Renal cortical epithelial cell (primary cell): ENCODE measurements at places on chromosomes 5 and 9. TPM values are rescaled to one million over a fixed set of nuclear protein-coding genes. Genes with fewer than 3 reads are reported as not detected.

BDP1 gene
- 19.6 and 33.6 TPM in 2 replicates for total RNA-seq

SPINK7 gene
- not detected in 2 replicates for total RNA-seq

CEL gene
- total RNA-seq: 0.60 TPM in 1 of 2 replicates, not detected in the other

TLR4 gene
- total RNA-seq: 0.70 and 2.1 TPM in 2 replicates

MELK gene
- 6.3 and 33.0 TPM in 2 replicates for total RNA-seq

UGT3A1 gene
- 2.8 and 9.4 TPM in 2 replicates for total RNA-seq

ZNF300 gene
- total RNA-seq: 7.1 and 11.7 TPM in 2 replicates

- DNase-seq: no peak
Observed at GRCh38 chr9:125400725-125401716, 139.4 kb downstream of the GAPVD1 start.

- DNase-seq: no peak
Observed at GRCh38 chr5:17619354-17619753, 9.2 kb downstream of the TAF11L12 start.

DNA sequence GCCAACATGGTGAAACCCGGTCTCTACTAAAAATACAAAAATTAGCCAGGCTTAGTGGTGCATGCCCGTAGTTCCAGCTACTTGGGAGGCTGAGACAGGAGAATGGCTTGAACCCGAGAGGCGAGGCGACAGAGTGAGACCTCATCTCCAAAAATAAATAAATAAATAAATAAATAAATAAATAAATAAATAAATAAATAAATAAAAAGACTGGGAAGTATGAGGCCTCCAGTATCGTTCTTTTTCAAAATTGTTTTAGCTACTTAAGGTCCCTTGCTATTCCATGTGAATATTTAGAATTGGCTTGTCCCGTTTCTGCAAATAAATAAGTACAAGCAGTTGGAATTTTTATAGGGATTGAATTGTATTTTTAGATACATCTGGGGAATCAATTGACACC lies 3.0 kb upstream of the SETX start:
- no peak for DNase-seq

DNA sequence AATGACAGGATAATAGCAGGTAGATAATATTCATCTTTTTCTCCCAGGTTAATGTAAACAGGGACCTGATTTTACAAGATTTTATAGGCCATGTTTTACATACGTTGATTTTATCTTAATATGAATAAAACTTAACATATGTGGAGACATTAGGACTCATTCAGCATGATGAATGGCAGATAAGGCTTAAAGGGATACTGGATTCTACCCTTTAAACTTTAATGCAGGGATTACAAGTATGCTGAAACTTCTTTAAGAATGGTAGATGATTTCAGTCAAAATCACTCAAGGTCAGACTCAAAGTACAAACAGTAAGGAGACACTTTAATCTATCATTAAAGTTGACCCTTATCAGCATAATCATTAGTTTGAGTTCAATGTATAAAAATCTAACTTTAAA lies 274.5 kb upstream of the IZUMO3 start:
- no peak for DNase-seq

DNA sequence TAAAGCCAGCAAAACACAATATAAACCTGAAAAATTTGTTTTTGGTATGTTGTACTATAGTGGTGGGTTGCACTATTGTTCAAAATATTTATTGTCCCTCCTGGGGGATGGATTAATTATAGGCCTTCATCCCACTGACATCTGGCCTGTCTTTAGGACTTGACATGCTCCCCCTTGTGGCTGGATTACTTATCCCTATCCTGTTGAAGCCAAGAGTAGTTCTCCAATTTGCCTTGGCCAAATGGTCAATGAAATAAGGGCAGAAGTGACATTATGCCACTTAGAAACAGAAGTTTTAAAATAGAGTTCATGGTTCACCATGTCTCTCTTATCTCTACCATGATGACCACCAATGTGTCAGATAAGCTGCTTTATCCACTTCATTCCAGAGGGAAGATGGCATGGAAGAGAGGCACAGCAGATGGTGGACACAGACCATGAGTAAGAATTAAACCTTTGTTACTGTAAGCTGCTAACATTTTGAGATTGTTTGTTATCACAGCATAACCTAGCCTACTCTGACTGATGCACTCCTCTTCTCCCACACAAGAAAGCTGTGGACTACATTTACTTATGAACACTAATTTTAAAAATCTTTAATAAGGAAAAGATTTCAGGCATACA lies 29.2 kb upstream of the ARHGEF28 start:
- peak; percentile 40 for DNase-seq

DNA sequence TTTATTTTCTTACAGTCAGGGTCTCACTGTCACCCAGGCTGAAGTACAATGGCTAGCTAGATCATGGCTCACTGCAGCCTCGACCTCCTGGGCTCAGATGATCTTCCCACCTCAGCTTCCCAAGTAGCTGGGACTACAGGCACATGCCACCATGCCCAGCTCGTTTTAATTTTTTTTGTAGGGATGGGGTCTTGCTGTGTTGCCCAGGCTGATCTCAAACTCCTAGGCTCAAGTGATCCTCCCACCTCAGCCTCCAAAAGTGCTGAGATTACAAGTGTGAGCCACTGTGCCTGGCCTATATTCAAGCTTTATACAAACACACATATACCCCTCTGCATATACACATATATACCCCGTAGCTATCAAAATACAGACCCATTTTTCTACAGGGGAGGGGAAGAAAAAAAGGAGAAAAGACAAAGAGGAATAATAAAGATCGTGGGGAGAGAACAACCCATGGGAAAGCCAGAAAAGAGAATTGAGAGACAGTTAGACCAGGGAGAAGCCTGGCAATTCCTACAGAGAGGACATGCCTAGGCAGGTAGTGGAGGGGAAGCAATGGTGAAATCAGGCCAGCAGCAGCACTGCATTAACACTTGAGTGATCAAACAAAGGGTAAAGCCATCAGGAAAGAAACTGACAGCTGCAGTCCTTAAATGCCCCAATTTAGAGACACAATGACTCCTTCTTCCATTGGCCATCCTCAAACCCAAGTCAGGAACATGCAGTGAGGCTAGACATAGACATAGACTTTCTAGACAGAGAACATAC lies 102.7 kb downstream of the EFNA5 start:
- DNase-seq: no peak

DNA sequence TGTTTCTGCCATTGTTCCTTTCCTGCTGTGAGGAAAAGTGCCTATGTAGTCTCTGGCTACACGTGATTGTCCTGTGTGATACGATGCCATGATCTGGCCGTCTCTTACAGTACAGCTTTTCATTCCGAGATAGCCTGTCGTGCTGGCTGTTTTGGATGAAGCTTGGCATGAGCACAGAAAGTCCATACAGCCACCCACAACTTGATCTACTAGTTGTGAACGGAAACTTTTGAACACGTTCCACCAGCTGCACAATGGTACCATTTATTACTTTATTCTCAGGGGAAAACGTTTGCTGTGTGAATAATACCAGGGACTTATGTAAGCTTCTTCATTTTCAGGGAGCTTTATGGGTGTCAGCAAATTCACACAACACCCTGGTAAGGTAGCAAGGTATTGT lies 217.6 kb upstream of the ANKRD55 start:
- DNase-seq: no peak

DNA sequence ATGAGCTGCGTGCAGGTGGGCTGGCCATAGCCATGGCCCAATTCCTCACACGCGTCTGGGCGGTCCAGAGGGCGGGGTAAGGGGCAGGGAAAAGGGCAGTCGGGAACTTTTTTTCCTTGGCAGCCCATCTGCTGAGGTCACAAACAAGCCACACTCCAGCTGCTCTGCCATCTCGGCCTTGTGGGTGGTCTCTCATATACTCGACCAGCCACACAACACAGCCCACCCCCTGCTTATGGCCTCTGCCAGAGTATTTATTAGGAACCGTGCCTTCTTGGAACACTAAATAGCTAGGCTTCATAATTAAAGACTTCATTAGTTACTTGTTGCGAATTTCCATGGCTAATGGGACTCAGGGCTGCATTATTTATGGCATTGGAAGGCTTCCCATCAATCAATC lies 98.5 kb upstream of the LHFPL2 start:
- no peak for DNase-seq

- DNase-seq: peak; percentile 90
Observed at GRCh38 chr5:144697847-144698262, 527.2 kb downstream of the KCTD16 start.

GRCh38 chr9:14403081-14403480 lies 89.1 kb upstream of the NFIB start:
- DNase-seq: no peak

DNA sequence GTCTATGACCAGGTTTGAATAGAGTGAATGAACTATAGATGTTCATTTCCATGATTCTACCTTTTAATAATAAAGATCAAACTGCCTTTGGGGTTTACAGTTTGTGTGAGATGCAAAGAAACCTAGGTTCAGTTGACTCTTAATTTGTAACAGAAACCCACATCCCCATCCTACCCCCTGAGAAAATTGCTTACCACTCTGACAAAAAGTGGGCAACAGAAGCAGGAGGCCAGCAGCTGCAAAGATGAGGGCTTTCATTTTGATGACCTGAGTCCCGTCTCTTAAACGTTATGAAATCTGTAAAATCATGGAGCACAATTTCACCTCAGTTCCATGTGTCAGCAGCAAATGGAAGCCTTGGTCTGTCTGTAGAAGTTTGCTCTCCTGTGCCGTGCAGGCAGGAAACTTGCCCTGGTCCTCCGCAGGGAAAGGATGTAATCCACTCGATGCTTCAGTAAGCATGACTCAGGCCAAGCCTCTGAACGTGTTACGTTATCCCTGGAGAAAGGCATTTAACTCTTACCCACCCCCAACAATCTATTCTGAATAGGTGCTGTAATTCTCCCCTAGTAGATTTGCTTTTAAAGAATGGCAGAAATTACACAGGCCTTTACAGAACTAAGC lies at the start of gene F2RL2:
TSS of gene F2RL2 (minus strand) at position 431 of the 624 bp plus-strand sequence. CDS start at position 258, 173 bp downstream.
- peak; percentile 92 for DNase-seq

DNA sequence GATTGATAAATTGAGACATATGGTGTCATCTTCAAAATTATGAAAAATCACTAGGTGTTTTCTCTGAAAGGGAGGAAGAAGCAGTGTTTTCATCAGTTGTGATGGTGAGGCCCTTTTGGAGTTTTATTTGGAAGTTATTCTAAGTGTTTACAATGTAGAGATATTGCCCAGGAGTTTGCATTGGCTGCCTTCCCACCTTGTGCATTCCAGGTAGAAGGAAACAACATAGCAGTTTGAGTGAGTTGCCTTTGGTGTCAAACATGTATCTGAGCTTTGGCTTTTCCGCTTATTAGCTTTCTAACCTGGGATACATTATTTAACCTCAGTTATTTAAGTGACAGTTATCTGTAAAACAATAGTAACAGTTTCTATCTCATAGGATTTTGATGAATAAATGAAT lies 122.5 kb downstream of the SCAMP1 start:
- DNase-seq: no peak

DNA sequence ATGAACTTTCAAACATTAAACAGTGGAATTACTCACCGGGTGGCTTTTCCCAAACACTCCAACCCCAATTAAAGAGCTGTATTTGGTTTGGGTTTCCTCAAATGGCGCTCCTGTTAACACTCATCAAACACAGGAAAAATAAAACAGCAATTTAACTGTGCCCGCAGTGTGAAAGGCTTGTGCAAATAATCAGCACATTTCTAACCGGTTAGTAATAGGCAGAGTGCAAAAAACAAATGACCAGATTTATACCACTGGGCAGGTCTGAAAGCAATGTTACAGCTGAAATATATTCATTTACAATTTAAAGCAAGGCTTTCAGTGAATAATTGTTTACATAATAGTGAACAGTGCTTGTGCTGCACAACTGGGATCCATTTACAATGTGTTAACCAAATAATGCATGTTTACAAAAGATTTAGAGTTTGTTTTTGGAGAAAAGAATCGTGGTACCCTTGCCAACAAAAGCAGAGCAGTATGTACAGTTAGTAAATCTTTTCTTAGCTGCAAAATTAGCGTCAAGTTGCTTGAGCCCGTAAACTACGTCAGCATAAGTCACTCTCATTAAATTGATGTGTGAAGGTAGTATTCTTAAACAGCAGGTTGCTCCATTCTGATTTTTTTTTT lies 662.9 kb upstream of the ZNF608 start:
- peak; percentile 87 for DNase-seq

DNA sequence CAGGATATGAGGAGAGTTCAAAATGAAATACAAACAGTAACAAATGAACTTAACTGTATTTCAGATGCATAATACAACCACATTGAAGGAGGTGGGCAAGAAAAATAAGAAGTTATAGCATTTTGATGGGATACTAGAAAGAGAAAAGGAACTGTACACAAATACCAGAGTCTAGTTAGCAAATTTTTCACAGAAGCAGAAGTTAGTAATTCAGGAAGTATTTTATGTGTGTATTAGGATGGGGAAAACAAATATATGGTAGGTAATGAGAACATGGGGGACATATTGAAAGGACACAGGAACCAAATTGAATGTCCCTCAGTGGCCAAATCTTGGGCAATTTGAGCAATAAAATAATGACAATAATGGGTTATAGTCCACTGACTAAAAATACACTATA lies 18.4 kb downstream of the GM2A start:
- no peak for DNase-seq

DNA sequence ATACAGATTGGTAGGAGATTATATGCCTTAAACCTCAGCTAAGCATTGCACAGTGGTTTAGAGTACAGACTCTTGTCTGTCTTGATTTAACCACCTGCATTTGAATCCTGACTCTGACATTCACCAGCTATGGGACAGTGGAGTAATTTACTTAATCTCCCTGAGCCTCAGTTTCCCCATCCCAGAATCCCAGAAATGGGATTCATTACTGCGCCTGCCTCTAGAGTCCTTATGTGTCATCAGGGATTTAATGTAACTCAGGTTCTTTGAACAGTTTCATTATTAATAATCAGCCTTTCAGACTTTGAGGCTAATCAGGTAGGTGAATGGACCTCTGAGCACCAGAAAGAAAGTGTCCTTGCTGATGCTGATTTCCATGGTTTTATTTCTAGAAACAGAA lies 149.1 kb downstream of the SMARCA2 start:
- no peak for DNase-seq
